ENCODE measurements at places on chromosomes 16 and 17. TPM values are rescaled to one million over a fixed set of nuclear protein-coding genes. Genes with fewer than 3 reads are reported as not detected.

GRCh38 chr16:3038256-3038655 is 1.5 kb upstream of the BICDL2 start:
- DNase-seq: no peak

- DNase-seq: no peak
These were observed 631 bp downstream of the NXPH3 start for GRCh38 chr17:49576088-49576916.

- DNase-seq: no peak
These were observed 372.2 kb upstream of the CDH5 start for GRCh38 chr16:65994291-65994690.

GRCh38 chr16:48087639-48088038 is 68.2 kb downstream of the ABCC12 start:
- no peak for DNase-seq

DNA sequence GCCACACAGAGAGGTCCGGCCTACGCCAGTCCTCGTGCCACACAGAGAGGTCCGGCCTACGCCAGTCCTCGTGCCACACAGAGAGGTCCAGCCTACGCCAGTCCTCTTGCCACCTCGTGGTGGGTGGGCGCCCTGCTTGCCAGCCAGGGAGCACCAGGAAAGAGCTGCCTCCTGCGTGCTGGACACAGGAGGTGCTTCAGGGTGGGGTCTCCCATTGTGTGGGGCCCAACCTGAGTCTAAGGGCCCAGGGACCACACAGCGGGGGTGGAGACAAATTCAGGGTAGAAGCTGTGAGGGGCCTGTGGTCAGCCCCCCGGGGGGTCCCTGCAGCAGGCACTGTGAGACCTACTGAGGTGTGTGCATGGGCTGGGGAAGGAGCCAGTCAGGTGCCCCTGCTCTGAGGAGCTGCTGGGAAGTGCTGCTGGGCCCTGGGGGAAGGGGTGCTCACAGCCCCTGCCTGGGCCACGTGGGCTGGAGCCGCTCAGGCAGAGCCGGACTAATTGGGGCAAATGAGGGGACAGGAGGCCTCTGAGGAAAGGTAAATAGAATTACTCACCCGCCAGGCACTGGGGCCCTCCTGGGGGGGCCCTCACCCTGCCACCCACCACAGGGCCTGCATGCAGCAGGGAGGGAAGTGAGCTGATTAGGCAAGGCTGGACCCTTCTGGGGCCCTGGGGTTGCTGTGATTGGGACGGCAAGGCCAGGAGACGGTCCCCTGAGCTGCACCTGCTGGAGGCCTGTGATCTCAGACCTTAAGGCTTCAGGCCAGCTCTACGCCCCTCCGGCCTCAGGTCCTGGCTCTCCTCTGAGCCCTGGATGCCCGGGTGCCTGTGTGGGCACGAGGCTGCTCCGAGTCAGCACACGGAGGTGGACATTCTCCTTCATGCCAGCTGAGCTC is 11.0 kb downstream of the GCGR start:
- no peak for DNase-seq

- DNase-seq: no peak
These were observed 44.6 kb upstream of the ADCY9 start for GRCh38 chr16:4160658-4161430.

DNA sequence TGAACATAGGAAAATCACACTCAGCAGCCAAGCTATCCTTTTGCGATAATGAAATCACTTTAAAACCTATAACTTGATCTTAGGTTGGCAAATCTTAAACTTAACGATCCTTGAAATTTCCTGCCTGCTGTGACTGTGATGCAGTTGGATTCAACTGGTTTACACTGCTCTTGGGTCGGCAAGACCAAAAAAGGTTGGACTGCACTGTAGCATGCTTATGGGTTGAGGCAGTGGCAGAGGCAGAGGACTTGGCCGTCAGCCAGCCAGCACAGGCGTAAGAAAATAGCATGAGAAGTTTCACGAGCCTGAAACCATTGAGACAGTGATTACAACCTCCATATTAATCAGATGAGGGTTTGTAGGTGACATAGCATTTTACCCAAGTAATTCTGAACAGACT is 21.4 kb downstream of the WSB1 start:
- DNase-seq: no peak

DNA sequence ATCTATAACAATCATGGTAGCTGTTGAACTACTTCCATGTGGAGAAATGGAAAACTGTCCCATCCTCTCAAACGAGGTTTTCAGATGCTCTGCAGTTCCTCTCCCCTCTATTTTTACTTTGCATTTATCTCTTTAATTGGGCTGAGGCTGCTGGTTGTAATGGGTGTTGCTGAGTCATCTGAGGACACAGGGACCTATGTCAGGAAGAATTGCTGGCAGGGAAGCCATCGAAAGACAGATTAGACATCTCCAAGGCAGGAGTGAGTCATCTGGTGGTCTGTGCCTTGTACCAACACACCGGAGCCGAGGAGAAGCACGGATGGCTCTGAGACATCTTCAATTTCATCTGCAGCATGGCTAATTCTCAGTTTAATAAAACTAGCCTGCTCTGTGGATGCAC is 394.5 kb downstream of the GRIN2A start:
- no peak for DNase-seq

DNA sequence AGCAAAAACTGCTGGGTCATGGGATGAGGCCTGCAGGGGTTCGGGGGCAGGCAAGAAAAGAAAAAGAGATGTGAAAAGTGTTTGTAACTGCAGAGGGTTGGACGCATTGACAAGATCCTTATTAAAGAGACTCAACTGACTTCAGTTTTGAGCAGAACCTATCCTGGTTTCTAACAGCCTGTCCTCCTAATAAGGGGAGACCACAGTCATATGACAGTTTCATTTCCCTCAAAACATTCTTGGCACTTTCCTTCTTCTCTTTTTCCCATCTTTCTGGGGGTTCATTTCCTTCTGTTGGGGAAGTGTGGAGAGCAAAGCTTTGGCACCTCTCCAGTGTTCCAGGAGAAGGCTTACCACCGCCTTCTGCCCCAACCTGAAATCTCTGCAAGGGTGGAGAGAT is 118.5 kb downstream of the MAF start:
- no peak for DNase-seq

DNA sequence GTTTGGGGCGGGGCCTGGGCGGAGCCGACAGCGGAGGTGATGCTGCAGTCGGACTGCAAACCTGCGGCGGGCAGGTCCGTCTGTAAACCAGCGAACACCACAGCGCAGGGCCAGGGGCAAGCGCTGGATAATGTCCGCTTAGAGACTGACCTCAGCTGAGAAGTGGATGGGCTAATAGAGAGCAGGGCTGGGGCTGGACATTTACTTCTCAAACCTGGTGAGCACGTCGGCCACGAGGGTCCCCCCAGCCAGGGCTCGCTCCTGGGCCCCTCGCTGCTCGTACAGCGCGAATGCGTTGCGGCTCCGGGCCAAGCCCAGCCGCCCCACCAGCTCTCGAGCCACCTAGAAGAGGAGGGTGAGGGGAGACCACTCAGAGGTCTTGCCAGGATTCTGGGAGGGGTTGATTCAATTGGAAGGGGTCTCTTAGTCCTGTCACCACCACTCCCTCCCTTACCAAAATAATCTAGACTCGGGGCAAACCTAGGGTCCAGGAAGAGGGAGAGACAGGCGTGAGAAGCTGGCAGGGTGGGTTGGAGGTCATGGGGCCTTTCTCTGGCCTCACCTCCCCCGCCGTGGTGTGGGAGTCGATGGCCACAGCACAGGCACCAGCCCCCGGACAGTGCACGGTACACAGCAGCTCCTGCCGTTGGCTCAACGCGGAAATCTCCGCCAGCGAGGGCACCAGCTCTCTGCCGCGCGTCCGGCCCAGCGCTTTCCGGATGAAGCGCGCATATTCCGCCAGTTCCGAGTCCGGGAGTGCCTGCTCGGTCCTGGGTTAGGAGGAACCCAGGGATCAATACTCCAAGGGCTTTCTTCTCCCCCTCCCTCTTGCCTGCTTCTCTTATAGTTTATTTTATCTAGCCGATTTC is 5.8 kb downstream of the PLEKHH3 start:
- no peak for DNase-seq

GRCh38 chr17:48593840-48594537 is 410 bp upstream of the HOXB5 start:
- DNase-seq: no peak

DNA sequence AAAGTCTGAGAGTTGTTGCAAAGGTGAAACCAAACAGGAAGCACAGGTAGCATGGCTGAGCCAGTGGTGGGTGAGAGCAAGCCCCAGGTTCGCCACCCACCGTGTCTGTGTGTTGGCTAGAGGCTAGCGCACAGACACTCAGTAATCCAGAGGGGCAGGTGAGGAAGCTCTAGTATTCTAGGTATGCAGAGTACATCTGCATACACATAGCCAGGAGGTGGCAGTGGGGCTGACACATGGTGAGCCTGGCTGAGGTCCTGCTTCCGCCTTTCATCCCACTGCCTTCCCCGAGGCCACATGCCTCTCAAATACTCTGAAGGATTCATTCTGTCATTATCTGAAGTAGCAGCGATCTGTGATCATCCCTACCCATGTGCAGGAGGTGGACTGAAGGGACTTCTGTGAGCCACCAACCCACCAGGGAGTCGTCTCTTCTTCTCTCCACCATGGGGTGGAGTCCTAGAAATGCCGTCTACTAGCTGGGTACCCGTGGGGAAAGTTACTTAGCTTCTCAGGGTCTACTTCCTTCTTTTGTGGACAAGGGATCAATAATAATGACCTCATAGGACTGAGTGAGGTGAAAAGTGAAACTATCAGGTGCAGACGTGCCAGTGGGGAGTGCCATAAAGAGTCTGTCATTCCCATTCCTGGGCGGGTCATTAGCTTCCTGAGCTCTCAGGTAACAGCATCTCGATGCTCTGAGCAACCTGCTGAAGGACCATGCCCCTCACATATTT is 36.0 kb upstream of the ICAM2 start:
- no peak for DNase-seq

GRCh38 chr17:27810211-27810901 is 10.0 kb upstream of the NOS2 start:
- DNase-seq: no peak

GRCh38 chr17:22278302-22279275 is 586.3 kb downstream of the KCNJ18 start:
- DNase-seq: no peak

The SCARF1 gene
- total RNA-seq: 26.3 TPM

The PITPNM3 gene
- 8.6 TPM for total RNA-seq

The FBF1 gene
- 13.0 TPM for total RNA-seq

The C17orf78 gene
- not detected for total RNA-seq

The ABCA9 gene
- total RNA-seq: 71.2 TPM

The TBC1D10B gene
- 42.2 TPM for total RNA-seq

The NRN1L gene
- total RNA-seq: not detected

The ZMYND15 gene
- total RNA-seq: not detected

The CES1 gene
- 10.1 TPM for total RNA-seq

The HLF gene
- total RNA-seq: 14.7 TPM

The FGF11 gene
- 10.8 TPM for total RNA-seq
